Left lobe of liver (tissue), 2 donors: ENCODE measurements at places on chromosomes 1 and 21.

DNA sequence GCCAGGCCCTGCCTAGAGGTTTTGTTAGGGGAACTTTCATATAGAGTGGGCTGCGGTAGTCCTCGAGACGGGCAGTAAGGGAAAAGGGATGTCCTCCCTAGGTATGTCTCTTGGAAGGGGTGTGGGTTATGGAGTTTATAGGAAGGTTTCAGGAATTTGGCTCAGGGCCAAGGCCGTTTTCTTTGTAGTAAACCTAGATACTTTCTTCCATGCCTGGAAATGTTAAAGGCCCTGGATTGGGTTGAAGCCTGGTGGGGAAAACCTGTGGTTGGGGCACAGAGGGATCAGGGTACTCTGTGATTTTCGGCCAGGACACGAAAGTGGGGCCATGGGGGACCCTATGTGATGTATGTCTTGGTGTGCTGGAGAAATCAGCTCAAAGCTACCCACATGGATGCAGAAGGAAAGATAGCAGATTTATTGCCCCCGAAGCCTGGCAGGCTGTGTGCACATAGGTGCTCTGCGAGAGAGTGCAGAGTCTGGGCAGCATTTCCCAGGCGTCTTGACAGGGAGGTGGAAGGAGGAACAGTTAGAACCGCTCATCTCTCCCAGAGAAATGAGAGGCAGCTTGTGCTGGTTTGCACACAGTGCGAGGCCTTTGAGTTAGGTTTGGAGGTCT, 1.7 kb downstream of the SNAP47 start:
- DNase-seq = no peak

DNA sequence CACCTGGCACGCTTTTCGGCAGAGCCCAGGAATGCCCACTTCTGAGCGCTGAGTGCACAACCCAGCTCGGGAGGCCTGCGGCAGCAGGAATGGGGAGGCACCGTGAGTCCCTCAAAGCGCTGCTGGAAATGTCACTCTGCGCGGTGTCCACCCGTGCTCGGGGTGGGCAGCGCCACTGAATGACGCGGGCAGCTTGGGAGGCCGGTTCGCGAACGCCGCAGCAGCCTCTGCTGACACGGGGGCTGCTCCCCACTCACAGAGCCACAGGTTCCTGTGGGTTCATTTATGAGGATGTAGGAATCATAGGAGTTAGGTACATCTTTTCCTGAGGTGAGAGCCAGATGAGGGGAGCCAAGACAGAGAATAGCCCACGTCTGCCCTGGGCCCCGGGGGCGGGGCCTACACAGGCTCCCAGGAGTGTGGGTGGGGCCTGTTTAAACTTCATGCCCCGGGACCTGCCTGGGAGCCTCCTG, 146.7 kb upstream of the COL6A1 start:
- DNase-seq = no peak

DNA sequence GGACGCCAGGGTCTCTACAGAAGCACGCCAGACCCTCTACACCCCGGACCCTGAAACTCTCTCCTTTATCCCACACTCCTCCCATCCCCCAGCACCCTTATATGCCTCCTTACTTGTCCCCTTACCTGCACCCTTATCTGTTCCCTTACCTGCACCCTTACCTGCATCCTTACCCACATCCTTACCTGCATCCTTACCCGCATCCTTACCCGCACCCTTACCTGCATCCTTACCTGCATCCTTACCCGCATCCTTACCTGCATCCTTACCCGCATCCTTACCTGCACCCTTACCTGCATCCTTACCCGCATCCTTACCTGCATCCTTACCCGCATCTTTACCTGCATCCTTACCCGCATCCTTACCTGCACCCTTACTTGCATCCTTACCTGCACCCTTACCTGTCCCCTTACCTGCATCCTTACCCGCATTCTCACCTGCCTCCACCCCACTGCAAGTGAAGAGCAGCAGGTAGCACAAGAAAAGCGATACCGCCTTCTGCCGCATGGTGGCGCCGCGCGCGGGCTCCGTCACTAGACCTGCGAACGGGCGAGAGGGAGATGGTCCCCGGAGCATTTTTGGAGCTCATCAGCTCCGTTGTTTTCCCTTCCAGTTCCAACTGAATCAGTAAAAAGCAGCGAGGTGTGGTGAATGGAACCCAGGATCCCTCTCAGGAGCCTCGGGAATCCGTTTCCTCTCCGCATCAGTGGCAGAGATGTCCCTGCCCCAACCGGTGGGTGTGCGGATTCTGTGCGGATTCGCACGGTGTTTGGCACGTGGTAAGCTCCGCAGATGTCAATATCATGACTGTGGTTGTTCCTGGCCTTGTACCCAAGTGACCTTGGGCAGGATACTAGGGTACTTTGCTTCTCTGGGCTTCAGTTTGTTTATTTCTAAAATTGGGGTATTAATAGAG, 2.9 kb downstream of the IFI6 start:
- peak; percentile 81 for DNase-seq

DNA sequence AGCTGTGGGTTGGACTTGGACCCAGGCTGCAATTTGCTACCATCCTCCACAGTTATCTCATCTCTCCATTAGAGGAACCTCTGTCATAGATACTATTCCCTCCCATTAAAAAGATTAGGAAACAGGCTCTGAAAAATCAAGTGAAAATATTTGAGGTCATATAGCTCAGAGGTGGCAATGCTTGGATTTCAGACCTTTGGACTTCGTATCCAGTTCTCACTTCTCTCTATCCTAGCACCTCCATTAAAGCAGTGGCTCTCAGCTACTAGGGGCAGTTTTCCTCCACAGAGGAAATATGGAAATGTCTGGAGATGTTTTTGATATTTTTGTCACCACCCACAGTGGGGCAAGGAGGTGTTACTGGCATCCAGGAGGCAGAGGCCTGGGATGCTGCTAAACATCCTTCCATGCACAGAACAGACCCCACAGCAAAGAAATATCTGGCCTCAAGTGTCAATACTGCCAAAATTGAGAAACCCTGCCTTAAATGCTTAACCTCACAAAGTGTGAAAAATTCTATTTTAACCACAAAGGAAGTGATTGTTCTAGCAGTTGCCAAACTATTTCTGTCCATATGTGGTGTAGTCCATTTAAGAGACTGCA, 54.1 kb downstream of the C8A start:
- peak; percentile 71 for DNase-seq

DNA sequence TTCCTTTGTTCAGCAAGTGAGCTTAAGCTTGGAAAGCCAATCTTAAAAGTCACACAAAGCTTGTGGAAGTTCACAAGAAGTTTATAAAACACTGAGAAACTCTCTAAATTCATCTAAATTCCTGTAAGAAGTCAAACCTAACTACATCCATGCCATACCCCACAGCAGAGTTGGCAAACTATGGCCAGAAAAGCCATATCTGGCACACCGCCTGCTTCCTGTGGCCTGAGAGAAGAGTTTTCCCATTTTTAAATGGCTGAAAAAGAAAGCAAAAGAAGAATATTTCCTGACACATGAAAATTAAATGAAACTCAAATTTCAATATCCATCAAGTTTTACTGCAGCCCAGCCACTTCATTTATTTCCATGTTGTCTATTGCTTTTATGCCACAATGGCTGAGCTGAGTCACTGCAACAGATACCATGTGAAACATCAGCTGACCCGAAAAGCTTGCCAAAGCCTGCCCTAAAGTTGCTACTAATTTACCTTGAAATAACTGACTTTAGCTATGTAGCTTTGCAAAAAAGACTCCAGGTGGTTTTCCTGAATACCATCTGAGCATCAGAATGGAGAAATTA, 237.1 kb downstream of the SLC45A1 start:
- no peak for DNase-seq
